SK-MEL-5 (cell line): ENCODE measurements at places on chromosomes 12 and 14. TPM values are rescaled to one million over a fixed set of nuclear protein-coding genes. Genes with fewer than 3 reads are reported as not detected.
A peak's percentile ranks its signal among the peaks of the same experiment; 100 is the strongest.

- no peak for DNase-seq
Observed at GRCh38 chr14:103393070-103393469, 7.9 kb downstream of the MARK3 start.

- DNase-seq: no peak
Observed at GRCh38 chr14:22623047-22623446, 21.1 kb downstream of the OR6J1 start.

- DNase-seq: no peak
Observed at GRCh38 chr12:121403721-121404120, 3.8 kb downstream of the RNF34 start.

- no peak for DNase-seq
Observed at GRCh38 chr12:92297405-92297804, 151.8 kb upstream of the BTG1 start.

DNA sequence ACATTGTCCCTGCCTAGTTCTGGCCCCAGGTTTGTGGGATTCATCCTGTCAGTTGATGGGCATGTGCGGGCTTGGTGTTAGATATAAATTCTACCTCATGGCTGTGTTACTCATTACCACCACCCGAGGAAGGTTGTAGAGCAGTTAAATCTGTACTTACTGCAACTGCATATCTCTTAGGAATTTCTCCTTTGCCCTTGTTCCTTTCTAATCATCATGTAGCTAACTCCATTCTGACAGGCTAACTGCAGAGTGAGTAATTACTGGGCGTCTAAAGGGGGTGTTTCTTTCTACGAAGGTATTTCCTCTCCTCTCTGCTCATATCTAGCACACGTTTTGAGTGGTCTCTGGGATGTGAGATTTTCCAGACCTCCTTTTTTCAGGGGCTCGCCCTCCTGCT, 1076.7 kb downstream of the TMTC2 start:
- DNase-seq: no peak

DNA sequence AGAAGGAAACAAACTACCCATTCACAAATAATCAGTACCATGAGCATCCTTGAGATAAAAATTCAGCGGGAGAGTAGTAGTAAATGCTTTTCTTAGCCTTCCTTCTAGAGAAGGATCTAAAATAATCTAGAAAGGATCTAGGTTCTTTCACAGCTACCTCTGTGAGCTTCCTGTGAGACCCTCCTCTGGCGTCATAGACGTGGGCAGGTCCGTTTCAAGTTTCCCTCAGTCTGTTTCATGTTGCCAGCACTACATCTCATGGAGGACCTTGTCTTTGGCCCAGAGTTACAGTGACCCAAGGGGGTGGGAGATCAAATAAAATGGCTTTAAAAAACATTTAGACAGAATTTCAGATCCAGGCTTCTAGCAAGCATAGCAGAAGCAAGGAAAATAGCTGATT, 13.6 kb downstream of the DAAM1 start:
- no peak for DNase-seq

DNA sequence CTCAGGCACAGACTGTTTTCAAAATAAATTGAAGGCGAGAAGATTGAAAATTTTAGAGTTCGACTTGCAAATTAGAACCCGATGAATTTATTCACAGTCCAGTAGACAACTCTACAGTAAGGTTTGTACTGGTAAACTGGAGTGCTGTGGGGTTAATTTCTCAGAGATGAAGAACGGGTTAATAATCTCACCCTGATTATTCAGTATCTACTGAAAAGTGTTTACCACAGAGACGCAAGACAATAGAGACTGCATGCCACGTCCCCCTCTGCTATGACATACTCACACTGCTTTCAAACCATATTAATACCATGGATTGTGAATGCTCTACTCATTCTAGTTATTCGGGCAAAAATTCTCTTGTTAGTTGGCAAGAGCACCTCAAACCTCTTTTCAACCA, 36.1 kb downstream of the CFL2 start:
- DNase-seq: no peak

DNA sequence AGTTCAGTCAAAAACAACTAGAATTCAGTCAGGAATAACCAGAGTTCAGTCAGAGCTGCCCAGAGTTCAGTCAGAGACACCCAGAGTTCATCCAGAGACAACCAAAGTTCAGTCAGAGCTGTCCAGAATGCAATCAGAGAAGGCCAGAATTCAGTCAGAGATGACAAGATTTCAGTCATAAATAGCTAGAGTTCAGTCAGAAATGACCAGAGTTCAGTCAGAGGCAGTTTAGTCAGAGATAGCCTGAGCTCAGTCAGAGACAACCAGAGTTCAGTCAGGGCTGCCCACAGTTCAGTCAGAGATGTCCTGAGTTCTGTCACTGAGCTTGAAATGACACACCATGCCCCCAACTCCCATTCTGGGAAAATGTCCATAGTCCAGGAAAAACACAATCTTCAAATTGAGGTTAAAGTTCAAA, 1102.8 kb downstream of the BCL11B start:
- no peak for DNase-seq

GRCh38 chr14:42628602-42629001, 1021.9 kb downstream of the LRFN5 start:
- no peak for DNase-seq

DNA sequence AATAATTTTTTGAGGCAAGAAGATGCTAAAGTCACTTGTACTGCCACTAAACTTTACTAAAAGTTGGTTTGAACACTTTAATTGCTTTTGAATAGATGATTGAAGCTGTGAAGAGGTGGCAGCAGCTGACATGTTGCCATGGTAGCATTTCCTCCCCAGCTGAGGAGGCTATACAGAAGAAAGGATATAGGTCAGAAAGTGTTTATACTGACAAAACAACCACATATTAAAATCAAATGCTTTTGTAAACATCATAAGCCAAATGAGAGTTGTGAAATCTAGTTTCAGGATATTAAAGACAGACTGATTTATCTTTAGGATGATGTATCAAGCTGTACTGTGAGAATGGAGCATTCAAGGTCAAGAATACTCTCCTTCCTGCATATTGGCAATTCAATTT, 41.7 kb downstream of the TSPAN19 start:
- peak; percentile 39 for DNase-seq

- no peak for DNase-seq
Observed at GRCh38 chr12:5524769-5525436, 93.0 kb downstream of the NTF3 start.

GRCh38 chr14:99363616-99364290, 91.8 kb upstream of the BCL11B start:
- no peak for DNase-seq

GRCh38 chr14:97250931-97251330, 453.7 kb downstream of the VRK1 start:
- no peak for DNase-seq

DNA sequence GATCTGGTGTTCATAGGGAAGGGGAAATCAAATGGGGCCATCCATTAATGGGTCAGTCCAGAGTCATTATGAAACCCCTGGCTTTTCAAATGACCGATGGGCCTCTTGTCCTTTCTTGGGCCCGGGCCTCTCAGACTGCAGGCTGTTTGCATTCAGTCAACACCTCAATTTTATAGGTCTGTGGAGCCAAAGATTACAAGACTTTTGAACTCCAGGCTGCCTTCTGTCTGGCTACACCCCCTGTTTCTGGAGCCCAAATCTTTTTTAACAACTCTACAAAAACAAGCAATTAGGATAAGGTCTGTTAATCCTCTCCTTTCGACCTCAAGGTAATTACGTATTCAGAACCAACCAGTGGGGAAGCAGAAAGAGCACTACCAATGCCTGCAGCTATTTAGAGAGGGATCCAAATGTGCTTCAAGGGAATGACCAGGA, 35.6 kb downstream of the DUSP6 start:
- no peak for DNase-seq

DNA sequence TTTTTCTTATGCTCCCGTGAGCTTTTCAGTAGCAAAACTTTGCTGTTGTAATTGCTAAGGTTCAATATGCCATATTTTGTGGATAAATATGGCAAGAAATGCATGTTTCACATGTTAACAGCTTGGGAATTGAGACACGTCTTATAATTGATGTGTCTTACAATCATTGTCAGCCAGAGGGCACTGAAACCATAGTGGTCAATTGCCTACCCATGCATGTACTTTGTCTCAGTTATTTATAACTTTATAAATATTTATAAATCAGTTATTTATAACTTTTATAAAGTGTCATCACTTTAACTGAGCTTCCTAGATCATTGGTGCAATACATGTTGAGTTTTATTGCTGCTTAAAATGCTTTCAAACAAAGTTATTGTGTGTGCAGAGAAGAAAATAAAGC, 82.0 kb downstream of the CATSPERB start:
- peak; percentile 62 for DNase-seq

- DNase-seq: peak; percentile 55
Observed at GRCh38 chr14:68987653-68988036, 8.5 kb upstream of the ACTN1 start.

DNA sequence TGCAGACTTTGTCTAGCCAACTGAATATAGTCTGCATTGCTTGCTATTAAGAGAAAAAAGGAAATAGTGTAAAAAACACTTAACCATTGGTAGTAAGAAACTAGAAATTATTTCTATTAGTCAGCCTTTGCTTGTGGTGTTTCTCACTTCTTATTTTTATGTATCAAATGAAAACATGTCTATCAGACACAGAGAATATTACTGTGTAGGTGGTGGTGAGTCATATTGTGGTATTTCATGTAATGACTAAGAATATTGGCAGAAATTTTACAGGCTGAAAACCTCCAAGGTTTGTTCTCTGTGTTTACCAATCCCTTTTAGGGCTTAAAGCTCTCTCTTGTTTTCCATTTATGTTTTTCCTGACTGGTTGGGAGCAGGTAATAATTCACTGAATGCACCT, 87.2 kb downstream of the DAAM1 start:
- peak; percentile 63 for DNase-seq

- DNase-seq: no peak
Observed at GRCh38 chr14:90742729-90743128, 73.5 kb downstream of the TTC7B start.

DNA sequence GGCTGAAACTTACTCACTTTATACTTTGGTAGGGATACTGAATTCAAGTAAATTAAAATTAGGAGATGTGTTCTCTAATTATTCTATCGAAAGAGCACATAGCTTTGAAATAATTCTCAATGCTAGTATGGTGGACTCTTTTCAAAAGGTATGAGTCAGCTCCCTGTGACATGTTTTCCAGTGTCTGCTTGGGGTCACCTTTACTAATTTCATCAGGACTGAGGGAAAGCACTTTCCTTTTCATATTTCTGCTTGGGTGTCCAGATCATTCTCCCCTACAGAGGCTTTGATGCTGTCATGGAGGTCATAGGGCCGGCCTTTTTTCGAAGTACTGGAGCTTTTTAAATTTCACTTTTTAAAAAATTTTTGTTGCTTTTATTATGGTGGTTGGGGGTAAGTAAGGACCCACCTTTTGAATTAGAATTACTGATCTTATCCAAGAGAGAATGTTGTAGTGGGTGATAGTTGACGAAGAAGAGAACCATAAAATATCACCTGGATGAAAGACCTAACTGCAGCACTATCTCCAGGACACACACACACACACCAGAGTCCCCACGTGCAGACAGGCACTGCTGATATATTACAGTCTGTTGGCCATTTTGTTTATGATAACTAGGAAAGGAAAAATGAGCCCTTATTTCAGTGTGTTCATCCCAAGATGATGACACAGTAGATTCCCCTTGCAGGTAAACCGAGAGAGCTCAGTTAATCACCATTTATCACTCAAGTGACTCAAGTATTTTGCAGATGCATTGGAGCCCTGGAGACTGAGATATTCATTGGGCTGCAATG, 558.6 kb downstream of the DIO2 start:
- no peak for DNase-seq

- no peak for DNase-seq
Observed at GRCh38 chr12:89345376-89345775, 6.9 kb downstream of the DUSP6 start.

DNA sequence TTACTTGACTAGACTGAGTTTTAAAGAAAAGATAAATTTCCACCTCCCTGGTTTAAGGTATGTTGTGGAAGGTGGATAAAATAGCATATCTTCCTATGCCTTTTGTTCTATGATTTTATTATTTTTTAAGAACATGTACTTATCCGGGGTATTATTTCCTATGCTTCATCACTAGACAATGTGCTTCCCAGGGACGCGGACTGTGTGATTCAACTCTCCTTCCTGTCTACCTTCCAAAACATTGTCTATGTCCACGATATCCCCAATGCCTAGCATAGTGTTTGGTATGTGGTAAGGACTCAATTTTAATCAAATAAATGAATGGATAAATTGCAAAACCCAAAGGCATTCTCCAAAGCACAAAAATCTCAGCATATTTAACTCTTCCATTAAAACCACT, 8.3 kb upstream of the CCND2 start:
- no peak for DNase-seq

- DNase-seq: peak; percentile 21
Observed at GRCh38 chr12:95412482-95413311, 61.3 kb upstream of the METAP2 start.

DNA sequence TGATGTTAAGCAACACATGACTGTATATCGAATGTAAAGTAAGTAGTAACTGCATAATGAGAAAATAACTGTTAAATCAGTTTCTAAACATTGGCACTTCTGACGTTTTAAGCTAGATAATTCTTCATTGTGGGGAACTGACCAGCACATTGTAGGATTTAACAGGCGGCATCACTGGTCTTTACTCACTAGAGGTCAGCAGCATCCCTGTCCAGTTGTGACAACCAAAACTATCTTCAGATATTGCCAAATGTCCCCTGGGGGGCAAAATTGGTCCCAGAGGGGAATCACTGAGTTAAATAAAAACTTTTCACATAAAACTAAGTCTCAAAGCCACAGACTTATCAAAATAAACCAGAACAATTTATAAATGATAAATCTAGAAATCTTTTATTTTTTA, 65.3 kb downstream of the BLTP3B start:
- peak; percentile 42 for DNase-seq

GRCh38 chr14:99562856-99563748, 40.9 kb downstream of the CCDC85C start:
- peak; percentile 79 for DNase-seq

DNA sequence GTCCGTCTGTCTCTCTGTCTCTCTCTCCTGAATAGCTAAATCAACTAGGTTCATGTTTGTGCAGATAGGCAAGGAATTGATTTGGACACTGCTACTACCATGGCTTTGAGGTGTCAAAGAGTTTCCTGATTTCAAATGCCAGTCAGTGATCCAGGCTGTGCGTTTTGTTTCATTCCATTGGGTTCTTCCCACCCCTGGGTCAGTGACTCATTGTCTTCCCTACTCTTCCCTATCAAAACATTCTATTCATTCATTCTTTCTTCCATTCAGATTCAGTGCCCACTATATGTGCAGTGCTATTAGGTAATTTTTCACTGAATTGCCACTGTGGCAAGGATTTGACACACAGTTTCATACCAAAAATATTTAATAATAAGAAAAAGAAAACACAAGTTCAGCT, 50.4 kb downstream of the RPH3A start:
- peak; percentile 75 for DNase-seq

ZFHX2 gene
- total RNA-seq: not detected in 2 replicates

CPNE6 gene
- not detected in 2 replicates for total RNA-seq

SLC5A8 gene
- 0.08 TPM in 1 of 2 replicates, not detected in the other for total RNA-seq

SDS gene
- total RNA-seq: not detected in 2 replicates

RASSF9 gene
- total RNA-seq: 0.11 and 0.16 TPM in 2 replicates

PTGDR gene
- total RNA-seq: not detected in 2 replicates

SYNDIG1L gene
- not detected in 2 replicates for total RNA-seq

FZD10 gene
- total RNA-seq: not detected in 2 replicates

SERPINA5 gene
- total RNA-seq: 0.16 and 0.32 TPM in 2 replicates

AKAP6 gene
- 2.0 and 2.6 TPM in 2 replicates for total RNA-seq

PHETA1 gene
- total RNA-seq: 3.7 and 5.0 TPM in 2 replicates

HSPB8 gene
- total RNA-seq: 28.9 and 32.6 TPM in 2 replicates
